Right lobe of liver (tissue), 6 donors: ENCODE measurements at places on chromosomes 2 and 18.

DNA sequence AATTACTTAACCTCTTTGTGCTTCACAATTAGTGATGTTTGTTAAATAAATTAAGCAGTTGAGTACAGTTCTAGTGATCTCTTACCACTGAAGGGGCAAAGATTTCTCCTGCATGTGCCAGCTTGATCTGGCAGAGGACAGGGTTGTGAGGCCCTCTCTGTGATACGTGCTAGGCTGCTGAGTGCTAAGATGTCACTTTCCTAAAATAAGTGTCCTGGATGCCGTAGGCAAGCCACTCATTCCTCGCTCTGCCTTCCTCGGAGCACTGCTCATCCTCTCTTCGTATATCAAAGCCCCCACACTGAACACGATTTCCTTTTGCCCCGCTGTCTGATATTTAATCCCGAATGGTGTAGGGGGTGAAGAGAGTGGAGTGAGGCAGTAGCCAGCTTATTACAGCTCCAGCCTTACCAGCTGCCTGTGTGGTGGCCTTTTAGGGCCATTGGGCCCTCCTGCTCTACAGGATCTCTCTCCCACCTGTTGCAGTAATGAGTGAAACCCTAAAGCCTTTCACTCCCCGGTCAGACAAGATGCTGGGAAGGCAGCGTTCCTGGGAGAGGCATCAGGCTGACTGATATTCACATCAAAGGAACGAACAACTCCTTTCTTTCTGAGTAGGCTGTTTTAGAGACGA lies 40.5 kb downstream of the PTPRM start:
- no peak for DNase-seq

- DNase-seq: no peak
Measured at GRCh38 chr2:66032226-66032775, 402.6 kb upstream of the MEIS1 start.

GRCh38 chr2:51971136-51971535 lies 939.2 kb upstream of the NRXN1 start:
- DNase-seq: no peak

DNA sequence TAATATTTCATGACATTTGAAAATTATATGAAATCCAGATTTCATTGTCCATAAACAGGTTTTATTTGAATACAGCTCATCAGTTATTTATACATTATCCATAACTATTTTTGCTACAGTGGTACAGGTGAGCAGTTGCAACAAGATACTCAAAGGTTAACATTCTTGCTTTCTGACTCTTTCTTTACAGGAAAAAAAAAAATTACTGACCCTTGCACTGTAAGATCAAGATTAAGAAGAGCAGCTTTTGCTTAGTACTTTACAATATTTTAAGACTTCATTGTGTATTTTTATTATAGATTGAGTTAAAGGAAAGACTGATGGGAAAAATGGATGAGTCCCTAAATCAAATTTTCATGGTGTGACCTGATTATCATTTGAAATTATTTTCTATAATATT lies 11.2 kb downstream of the ETAA1 start:
- DNase-seq: no peak

DNA sequence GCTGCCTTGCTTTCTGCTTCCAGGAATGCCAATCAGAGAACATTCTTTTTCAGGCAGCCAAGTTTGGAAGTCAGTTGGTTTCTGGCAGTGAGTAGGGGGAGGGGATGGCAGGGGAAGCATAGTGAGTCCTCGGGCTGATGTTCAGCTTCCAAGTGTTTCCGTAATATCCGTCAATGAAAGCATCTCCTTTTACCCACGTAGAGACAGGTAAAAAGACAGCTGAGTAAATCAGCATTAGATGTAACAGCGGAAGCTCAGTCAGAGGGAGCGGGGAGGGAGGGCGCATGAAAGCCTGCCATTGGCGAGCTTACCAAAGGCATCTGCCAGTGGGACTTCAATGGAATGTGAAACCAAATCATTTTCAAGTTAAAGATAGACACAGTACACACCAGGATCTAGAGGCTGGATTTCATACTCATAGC lies 117.1 kb upstream of the DTNA start:
- DNase-seq: no peak

DNA sequence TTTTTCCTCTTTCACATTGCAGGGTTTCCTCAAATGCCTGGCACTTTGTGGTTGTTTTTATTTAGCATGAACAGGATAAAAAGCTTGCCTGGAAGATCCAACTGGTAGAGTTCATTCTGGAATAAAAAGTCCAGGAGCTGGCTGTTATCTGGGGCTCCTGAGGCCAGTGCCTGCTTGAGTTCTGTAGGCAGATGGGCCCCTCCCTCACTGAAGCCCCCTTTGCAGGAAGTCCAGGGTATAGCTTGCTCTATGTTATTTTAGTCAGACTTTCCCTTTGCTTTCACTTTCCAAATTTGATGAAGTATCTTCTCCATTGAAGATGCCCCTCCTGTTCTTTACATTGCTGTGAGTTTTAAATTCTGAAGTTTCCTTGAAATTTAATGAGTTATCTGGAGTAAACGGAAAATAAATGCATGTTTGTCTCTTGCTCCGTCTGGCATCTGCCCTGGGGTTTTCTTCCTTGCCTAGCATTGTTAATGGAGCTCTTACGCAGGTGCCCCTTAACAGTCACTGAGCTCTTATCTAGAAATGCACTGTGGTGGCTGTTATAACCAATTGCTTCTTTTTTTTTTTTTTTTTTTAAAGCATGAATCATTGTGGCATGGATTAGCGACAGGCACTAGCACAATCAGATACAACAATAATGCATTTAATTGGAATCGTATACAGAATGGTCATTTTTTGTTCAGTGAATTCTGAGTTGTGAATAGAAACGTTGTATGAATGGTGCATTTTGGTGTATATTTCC lies 27.0 kb upstream of the LPIN1 start:
- DNase-seq: no peak

GRCh38 chr2:192559587-192559986 lies 364.9 kb upstream of the TMEFF2 start:
- DNase-seq: no peak

DNA sequence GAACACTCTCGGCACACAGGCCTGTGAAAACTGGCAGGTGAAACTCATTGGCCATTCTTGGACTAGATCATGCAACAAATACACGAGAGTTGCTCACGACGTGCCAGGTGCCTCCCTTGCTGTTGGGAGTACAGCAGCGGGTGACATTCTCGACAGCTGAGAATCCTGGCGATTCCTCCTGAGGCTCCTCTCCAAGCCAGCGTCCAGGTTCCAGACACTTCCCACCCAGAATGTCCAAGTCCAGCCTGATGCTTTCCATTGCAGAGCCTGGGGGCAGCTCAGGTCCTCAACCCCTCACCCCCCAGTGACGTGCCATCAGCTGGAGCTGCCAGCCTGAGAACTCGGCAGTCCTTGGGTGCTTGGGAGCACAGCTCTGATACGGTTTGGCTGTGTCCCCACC lies 124.2 kb downstream of the PXDN start:
- no peak for DNase-seq

- DNase-seq: no peak
Measured at GRCh38 chr2:10635430-10635829, 54.3 kb downstream of the NOL10 start.

- no peak for DNase-seq
Measured at GRCh38 chr2:175621821-175622220, 380.2 kb downstream of the LNPK start.

DNA sequence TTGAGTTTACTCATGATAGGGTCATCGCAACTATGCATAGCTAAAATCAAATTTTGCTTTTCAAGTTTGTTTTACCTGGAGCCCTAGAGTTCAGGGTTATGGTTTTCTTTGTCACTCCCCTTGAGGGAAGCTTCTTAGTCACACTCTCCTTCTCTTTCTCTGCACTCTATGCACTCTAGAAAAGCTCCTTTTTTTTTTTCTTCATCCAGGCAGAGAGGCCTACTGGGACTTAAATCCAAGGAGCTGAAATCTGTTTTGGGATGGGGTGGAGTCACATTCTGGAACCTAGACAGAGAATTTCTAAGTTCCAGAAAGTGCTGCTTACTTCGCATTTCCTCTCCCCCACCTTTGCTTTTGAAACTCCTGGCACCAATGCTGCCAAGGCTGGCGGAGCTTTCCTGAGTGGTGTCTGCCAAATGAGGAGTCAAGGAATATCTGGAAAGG lies 19.1 kb upstream of the IL18R1 start:
- no peak for DNase-seq

DNA sequence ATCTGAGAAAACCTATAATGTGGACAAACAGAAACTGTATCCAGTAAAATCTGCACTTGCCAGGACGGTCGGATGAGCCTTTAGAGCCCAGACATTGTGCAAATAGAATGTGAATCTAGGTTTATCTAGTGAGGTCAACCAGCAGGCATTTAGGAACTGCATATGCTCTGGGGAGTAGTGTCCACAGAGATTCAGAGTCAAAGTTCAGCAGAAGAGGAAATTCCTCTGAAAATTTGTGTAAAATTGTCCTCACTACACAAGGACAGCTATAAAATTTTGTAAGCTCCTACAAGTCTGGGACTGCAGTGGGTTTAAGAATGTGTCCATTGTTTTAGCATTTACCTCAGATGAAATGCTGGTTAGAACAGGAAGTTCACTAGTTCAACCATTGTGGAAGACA lies 9.8 kb upstream of the NDUFV2 start:
- DNase-seq: no peak

DNA sequence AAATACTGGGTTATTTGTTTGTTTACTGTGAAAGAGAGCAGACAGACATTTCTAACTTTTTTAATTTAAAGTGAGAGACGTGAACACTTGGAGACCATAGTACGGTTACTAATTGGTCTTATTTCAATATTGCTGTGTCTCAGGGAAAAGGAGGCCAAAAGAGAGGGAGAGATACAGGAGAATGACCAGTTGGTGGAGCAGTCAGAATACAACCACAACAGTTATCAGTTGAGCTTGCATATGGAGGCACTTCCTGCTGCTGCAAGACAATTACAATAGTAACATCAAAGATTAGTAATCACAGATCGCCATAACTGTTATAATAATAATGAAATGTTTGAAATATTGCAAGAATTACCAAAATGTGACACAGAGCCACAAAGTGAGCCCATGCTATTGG lies 58.2 kb downstream of the TWSG1 start:
- no peak for DNase-seq

DNA sequence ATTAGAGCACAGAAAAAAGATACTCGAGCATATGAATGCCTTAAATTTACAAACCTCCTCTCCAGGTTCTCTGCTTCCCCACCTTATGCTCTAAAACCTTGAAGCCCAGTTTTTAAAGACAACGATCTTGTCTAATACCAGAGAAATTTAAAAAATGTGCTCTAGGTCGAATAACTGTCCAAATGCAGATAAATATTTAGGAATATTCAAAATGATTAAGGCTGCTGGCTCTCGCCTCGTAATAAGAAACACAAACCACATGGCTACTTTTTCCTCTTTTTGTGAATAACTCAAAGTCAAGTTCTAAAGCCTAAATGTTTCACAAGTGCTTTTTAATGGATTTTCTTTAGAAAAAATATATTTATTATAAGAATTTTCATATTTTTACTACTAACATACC lies 101.3 kb downstream of the SATB2 start:
- no peak for DNase-seq

DNA sequence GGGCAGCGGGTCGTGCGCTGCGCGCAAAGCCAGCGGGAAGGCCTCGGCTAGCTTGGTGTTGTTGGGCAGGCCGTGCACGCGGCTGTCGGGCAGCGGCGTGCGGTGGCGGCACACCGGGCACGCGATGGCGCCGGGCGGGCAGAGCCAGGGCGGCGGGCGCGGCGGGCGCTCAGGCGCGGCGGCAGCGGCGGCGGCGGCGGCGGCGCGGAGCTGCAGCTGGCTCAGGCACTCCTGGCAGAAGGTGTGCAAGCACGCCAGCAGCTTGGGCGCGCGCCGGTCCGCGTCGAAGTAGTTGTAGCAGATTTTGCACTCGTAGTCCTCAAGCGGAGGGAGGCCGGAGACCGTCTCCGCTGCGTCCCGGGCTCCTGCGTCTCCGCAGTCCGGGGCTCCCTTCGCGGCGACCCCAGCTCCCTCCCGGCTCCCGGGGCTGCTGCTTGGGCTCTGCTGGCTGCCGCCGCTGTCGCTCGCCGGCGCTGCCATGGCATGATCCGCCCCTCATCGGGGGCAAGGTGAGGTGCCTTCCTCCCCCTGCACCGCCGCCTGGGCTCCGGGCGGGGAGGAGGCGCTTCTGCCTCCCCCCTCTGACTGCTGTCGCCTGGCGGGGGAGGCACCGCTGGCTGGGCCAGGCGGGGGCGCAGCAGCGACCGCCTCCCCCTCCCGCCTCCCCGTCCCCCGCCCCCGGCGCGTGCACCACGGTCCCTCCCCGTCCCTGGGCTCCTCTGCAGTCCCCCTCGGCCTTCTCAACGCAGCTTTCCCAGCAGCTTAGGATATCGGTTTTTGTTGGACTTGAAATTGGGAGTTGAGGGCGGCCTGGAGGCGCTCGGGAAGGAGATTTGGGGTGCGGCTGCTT lies 21.0 kb upstream of the PAX3 start:
- peak; percentile 48 for DNase-seq

DNA sequence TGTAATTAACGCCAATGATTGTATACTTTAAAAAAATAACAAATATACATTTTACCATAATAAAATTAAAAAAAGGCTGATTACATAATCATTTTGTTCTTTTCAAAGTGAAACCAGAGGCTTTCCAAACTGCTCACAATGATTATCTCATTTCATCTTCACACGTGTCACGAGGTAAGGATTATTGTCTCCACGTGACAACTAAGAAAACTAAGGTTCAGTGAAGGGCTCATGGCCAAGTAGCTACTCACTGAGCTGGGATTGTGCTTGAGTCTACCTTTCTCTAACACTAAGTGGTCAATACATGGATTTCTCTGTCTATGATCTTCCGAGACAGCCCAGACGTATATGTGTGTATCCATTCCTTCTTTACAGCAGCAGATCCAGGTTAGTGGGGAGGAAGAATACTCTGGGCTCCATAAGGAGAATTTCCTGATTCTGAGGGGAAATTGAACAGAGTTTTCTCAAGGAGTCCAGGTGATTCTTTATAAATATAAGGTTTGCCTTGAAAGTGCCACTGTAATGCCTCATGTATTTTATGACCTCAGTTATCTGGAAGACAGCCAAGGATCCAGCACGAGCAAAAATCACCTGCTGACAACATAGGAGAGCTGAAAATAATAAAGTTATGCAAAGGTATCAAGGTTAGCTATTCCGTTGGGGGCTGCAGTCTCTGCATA lies 25.6 kb upstream of the ACSL3 start:
- no peak for DNase-seq
